ENCODE measurements at places on chromosomes 3 and 15.

- DNase-seq = no peak
Observed at GRCh38 chr15:87362531-87362930, 894.0 kb downstream of the NTRK3 start.

DNA sequence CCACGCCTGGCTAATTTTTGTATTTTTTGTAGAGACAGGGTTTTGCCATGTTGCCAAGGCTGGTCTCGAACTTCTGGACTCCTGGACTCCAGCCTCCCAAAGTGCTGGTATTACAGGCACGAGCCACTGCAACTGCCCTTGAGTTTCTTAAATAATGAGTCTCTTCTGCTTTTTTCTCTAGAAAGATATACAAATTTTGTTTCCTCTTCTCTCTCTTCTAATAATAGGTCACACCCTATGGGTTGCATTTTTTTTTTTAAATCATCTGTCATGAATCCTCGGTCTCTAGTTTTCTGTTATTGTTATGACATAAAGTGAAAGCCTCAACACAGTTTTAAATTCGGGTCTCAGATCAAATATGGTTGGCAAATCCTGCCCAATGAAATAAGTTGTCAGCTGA, 111.2 kb downstream of the IL12A start:
- DNase-seq = no peak

GRCh38 chr15:80059786-80060355, 395 bp downstream of the ZFAND6 start:
- DNase-seq = peak; percentile 66

- no peak for DNase-seq
Observed at GRCh38 chr3:141123677-141124410, 72.7 kb downstream of the SPSB4 start.

DNA sequence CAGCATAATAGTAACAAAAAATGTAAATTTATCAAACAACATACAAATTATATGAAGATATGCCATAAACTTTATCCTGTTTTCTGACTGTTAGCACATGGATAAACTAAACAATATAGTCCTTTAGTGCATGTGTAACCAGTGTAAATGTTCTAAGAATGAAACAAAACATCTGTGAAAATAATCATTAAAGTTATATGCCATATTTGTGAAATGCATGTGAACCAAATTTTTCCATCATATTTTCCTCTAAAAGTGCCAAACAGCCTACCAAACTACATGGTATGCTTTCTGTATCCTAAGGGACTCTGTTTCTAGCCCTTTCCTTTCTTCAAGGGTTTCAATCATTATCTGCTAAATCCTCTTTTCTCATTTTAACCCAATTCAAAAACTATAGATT, 23.9 kb upstream of the RSL24D1 start:
- DNase-seq = no peak

GRCh38 chr3:155815030-155815545, 9.0 kb upstream of the C3orf33 start:
- no peak for DNase-seq

GRCh38 chr3:59978979-59979378, 929.2 kb upstream of the CFAP20DC start:
- no peak for DNase-seq

DNA sequence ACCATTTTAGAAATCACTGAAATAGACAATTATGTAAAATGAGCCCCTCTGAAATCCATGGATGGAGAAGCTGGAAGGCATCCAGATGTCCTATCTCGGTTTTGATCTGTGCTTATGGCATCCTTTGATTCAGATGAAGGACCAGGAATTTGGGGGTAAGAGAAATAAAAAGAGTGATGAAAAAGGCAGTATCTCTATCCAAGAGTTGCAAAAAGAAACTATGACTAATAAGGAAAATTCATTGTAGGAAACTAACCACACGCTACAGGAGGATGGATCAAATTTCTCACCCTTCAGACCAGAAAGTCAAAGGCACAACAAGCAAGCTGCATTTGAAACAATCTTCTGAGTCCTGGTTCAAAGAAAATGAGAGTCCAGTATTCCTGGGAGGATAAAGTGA, 34.8 kb downstream of the SRGAP3 start:
- no peak for DNase-seq

GRCh38 chr15:38050529-38051448, 116.3 kb downstream of the TMCO5A start:
- DNase-seq = no peak

- DNase-seq = no peak
Observed at GRCh38 chr15:85795337-85796305, 896 bp upstream of the KLHL25 start.

GRCh38 chr3:39361252-39361927, 21.8 kb upstream of the SLC25A38 start:
- DNase-seq = no peak

DNA sequence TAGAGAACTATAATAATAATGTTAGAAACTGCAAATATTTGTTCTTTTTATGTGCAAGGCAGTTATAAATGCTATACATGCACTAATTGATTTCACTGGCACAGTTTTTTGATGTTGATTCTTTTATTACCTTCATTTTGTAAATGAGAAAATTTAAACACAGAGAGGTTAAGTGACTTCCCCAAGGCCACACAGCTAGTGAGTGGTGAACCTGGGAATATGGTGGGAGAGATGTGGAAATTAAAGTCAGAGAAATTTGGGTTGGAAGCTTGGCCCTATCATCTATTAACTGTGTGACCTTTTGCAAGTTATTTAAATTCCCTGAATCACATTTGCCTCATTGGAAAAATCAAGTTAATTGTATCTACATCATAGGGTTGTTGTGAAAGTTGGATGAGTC, 39.6 kb upstream of the AKAP13 start:
- DNase-seq = no peak

DNA sequence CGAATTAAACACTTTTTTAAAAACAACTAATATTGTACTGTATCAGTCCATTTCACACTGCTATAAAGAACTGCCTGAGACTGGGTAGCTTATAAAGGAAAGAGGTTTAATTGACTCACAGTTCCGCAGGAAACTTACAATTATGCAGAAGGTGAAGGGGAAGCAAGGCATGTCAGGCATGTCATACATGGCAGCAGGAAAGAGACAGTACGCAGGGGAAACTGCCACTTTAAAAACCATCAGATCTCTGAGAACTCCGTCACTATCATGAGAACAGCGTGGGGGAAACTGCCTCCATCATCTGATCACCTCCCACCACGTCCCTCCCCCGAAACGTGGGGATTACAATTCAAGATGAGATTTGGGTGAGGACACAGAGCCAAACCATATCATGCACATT, 162.8 kb upstream of the TPM1 start:
- DNase-seq = no peak

DNA sequence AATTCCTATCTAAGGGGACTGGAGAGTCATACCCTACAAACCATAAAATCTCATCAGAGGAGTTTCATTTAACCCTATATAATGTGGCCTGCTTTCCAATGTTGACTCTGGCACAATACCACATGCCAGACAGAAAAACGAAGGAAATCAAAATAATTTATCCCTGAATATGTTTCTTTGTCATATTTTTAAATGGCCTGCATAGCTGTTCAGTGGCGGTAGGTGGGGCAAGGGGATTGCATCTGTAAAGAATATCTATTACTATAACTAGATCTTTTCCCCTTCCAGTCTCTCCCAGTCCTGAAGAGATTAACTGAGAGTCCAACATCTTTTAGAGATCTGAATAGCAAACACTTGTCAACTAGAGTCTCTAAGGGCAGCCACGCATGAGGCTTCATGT, 278.1 kb upstream of the CTNNB1 start:
- no peak for DNase-seq

DNA sequence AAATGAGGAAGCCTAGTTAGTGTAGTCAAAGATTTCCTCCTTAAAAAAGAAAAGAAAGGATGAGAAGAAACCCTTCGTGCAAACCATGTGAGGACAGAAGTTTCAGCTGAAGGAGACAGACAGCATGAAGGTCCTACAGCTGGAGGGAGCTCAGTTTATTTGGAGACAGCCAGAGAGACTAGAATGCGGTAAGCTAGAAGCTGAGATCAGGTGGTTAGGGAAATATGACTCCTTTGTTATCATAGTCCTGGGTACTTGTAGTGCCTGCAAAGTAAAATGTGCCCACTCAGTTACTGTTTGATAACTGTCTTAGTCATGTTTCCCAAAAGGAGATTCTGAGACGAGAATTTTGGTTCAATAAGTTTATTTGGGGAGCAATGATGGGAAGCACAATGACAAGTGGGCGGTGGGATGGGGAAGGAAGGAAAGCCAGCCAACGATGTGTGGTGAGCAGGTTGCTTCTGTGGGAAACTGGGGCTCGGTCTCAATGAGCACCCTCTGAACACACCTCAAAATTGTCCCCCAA, 178.8 kb upstream of the SNTN start:
- DNase-seq = no peak

DNA sequence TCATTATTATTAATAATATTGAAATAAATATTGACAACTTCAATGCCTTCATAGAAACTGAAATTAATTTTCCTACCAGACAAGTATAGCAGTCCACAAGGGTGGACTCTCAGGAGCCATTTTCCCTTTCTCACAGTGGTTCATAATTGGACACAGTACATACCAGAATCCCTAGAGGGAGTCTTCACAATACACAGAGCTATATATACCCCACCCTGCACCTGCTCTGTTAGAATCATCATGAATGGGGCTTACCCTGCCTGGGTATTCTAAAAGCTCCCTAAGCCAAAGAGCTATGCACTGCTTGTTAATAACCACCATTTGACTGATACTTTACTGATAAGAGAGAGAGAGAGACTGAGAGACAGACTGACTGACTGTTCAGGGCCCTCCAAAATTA, 134.9 kb downstream of the FEZF2 start:
- no peak for DNase-seq

- DNase-seq = no peak
Observed at GRCh38 chr3:58206406-58207011, 4.3 kb downstream of the DNASE1L3 start.

DNA sequence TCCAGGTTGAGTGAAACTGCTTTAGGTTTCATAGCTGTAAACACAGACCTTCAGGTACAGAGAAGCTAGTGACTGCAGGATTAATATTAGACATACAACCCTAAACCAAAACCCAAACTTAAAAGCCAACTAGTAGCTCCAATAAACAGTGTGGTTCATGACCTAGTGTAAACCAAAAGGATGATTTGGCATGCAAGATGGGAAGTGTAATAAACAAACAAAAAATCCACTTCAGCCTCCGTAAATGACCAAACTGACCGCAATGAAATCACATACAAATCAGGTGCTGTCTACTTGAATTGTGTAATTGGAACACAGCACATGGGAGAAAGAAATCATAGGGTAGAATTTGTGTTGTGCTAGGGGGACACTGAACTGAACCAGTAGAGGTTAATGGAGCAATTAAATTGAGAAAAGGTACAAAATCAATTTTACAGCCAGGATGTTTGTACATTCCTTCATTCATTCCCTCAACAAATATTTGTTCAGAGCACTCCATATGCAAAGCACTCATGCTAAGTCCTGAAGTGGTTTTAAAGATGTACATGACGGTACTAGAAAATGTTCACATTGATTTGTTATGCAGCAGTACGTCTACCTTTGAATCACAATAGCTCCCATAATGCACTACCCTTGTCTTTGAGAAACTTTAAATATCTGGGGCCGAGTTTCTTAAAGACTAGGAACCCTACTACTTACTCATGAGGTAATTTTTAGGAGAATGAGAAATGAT, 21.4 kb upstream of the CHST2 start:
- DNase-seq = no peak

DNA sequence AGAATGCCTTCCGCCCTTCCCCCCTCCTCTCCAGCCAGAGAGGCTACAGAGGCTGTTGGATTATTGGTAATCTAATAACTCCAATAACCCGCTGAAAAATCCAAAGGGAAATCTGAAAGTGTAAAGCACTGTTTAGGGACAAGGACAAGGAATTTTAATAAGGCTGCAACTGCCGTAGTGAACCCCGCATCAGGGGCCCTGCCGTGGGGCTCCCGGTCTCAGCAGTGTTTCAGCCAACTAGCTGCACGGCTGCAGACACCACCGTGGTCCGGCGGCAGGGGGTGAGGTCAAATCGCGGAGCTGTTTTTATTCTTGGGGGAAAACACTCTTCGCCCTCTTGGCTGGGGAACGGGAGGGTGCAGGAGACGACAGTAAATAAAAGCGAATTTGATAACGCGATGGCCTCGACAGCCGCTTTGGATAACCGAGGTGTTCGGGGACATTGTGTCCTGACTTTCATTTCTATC, 6.1 kb downstream of the BCL6 start:
- DNase-seq = no peak

DNA sequence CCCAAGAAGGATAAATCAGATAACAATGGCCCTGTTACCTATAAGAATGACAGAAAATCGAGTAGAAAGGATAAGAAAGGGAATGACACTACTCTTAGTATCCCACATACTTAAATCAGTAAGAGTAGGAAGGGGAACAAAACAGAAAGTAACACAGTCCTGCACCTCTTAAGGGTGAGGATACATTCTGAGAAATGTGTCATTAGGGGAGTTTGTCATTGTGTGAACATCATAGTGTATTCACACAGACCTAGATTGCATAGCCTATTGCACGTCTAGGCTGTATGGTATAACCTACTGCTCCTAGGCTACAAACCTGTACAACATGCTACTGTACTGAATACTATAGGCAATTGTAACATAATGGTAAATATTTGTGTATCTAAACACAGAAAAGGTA, 142.6 kb downstream of the PLCH1 start:
- no peak for DNase-seq

GRCh38 chr15:57393061-57393460, 16.8 kb downstream of the CGNL1 start:
- DNase-seq = no peak

DNA sequence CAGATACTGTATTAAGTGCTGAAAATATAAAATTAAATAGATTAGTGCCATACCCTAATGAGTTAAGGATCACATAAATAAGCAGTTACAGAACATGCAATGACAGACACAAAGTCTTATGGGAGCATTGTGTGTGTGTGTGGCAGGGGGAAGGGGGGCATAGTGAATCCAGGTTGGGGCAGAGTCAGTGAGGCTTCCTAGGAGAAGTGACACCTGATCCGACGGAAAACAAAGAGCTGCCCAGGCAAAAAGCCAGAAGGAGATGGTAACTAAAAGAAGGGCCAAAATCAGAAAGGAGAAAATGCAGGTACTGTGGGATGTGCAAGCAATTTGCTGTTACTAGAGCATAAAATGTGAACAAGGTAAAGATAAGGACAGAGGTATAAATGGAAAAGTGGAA, 80.1 kb upstream of the CHRM5 start:
- no peak for DNase-seq

GRCh38 chr15:32643907-32644445, 2.5 kb downstream of the SCG5 start:
- DNase-seq = no peak

GRCh38 chr3:71905426-71905825, 120.5 kb upstream of the PROK2 start:
- no peak for DNase-seq
